ENCODE measurements at places on chromosomes 5 and 9. TPM values are rescaled to one million over a fixed set of nuclear protein-coding genes. Genes with fewer than 3 reads are reported as not detected.

ANKDD1B gene
- total RNA-seq: 1.9 TPM

AFAP1L1 gene
- total RNA-seq: 21.9 TPM

CAVIN4 gene
- total RNA-seq: 0.53 TPM

PLEKHG4B gene
- total RNA-seq: not detected

COL27A1 gene
- 1.3 TPM for total RNA-seq

PCDHB6 gene
- not detected for total RNA-seq

TXNDC15 gene
- total RNA-seq: 45.8 TPM

PRRX2 gene
- total RNA-seq: not detected

JAKMIP2 gene
- not detected for total RNA-seq
